ENCODE measurements at places on chromosomes 1 and 21.

DNA sequence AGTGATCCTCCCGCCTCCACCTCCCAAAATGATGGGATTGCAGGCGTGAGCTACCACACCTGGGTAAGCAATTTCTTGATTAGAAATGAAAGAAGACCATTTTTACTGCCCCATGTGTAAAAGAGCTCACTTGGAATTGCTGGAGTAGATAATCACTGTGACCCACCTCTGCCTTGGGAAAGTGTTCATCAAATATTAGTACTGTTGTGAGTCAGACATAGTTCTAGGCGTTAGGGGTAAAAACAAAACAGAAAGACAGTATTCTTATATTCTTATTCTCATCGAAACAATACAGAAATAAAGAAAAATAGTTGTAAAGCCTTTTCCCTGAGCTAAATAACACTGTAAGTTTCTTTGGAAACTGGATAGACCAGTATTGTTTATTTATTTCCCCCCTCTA lies 36.2 kb downstream of the CELF3 start:
- DNase-seq = no peak

DNA sequence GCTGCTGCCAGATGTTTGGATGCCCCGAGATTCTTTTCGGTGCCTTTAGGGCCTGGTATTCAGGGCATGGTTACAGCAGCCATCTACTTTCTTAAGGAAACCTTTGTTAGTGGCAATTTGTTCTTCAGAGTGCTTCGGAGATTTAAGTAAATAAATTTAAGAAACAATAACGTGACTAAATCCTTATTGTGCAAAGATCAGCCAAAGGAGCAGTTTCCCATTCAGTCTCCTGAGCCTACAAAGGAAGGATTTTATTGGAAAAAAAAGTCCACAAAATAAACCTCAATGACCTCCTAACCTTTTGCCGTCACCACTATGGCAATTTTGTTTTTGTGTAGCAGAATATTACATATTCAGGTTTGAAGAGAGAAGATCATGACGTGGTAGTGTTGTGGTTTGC lies 231.1 kb downstream of the PBX1 start:
- DNase-seq = no peak

DNA sequence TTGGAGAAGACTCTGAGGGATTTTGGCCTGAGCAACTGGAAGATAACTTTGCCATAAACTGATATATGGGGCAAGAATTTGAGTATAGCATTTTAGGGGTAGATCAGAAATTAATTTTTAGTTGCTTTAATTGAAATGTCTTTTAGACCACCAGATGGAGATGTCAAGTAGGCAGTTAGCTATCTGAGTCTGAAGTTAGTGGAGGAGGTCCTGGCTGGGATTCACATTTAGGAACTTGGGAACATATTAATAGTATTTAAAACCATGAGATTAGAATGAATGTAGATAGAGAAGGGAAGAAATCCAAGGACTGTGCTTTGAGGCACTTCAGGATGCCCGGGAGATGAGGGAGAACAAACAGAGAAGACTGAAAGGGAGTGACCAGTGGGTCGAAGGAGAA lies 32.6 kb downstream of the SLC44A3 start:
- DNase-seq = no peak

DNA sequence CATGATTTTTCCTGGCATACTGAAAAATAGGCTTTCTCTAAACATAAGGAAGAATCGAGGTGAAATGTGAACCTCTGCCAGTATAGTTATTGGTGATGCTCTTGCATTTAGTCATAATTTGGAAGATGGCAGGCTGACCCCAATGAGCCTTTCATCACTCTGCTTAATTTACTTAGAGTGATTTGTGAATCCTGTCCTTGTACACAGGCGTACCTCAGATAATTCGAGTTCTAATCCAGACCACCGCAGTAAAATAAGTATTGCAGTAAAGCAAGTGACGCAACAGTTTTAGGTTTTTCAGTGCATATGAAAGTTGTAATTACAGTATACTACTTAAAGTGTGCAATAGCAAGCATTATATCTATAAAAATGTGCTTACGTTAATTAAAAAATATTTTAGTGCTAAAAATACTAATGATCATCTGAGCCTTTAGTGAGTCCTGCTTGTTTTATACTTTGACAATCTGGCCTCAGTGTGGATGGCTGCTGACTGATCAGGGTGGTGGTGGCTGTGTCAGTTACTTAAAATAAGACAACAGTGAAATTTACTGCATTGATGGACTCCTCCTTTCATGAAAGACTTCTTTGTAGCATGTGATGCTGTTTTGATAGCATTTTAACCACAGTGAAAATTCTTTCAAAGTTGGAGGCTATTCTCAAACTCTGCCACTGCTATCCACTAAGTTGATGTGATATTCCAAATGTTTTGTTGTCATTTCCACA lies 1.7 kb downstream of the PKNOX1 start:
- DNase-seq = no peak

- no peak for DNase-seq
These were observed 43.7 kb downstream of the CHAF1B start for GRCh38 chr21:36428761-36429432.

GRCh38 chr1:72284348-72285073 lies 2.2 kb upstream of the NEGR1 start:
- no peak for DNase-seq

- no peak for DNase-seq
These were observed 102.0 kb downstream of the BEND5 start for GRCh38 chr1:48674641-48675040.

DNA sequence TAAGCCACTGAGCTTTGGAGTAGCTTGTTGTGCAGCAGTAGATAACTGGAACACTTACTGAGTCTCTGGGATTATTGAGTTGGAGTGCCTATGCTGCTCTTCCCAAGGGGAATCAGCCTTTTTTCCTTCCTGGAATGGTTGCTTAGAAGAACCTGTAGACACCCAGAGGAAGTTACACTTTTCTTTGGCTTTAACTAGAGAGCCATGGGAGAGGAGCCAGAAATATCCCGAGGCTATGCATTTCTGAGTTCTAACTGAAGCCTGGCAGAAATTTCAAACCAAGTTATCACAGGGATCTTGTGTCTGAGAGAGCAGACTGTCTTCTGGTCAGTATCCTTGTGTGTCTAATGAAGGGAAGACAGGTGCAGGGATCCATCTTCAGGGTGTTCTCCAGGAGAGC lies 28.3 kb downstream of the LAMC1 start:
- DNase-seq = no peak

- no peak for DNase-seq
These were observed 376.5 kb downstream of the LRRIQ3 start for GRCh38 chr1:73821520-73821919.

DNA sequence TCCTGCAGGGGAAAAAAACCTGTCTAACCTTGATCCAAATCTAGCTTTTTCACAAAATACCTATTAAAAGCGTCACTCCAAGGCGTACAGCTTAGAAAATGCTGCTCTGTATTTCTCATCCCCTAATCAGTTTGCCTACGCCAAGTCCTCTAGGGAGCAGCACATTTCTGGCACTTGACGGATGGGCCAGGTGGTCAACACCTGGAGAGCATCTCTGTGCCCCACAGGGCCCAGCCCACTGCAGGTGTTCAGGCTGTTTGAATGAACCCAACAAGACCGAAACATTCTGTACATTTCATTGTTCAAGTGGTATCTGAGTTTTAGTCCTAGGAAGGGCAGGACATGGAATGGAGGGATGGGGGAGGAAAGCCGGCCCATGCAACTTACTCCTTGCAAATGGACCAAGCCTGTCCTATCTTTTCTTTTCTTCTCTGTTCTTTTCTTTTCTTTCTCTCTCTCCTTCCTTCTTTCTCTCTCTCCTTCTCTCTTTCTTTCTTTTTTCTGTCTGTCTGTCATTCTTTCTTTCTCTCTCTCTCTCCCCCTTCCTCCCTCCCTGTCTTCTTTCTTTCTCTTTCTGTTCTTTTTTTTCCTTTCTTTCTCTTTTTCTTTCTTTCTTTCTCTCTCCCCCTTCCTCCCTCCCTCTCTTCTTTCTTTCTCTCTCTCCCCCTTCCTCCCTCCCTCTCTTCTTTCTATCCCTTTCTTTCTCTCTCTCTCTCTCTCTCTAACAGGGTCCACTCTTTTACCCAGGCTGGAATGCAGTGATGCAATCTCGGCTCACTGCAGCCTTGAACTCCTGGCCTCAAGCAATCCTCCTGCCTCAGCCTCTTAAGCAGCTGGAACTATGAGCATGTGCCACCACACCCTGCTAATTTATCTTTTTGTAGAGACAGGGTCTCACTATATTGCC lies 29.1 kb downstream of the IGFN1 start:
- DNase-seq = no peak

GRCh38 chr21:44259082-44259705 lies 2.5 kb downstream of the DNMT3L start:
- DNase-seq = no peak

GRCh38 chr1:56864430-56864829 lies 9.8 kb downstream of the C8A start:
- DNase-seq = no peak

DNA sequence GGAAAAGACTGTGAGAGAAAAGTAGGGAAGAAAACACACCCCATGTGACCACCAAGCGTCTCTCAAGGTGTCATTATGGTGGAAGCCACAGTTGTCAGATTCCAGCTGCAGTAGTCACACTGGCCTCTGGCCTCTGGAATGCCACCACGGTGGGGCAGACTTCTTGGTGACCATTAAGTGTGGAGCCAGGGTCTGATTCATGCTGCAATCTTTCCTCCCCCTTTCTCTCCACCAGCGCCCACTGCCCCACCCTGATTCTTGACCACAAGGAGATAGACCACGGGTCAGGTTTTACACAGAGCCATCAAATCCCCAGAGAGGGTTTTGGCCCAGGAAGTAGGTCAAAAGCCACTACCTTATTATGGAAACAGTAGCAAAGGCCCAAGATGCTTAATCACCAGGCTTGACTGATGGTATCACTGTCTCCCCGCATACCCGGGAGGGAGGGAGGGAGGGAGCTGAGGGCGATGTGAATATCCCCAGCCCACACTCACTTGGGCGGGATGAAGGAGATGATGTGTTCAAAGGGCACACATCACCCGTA lies 52.7 kb upstream of the GRHL3 start:
- no peak for DNase-seq

DNA sequence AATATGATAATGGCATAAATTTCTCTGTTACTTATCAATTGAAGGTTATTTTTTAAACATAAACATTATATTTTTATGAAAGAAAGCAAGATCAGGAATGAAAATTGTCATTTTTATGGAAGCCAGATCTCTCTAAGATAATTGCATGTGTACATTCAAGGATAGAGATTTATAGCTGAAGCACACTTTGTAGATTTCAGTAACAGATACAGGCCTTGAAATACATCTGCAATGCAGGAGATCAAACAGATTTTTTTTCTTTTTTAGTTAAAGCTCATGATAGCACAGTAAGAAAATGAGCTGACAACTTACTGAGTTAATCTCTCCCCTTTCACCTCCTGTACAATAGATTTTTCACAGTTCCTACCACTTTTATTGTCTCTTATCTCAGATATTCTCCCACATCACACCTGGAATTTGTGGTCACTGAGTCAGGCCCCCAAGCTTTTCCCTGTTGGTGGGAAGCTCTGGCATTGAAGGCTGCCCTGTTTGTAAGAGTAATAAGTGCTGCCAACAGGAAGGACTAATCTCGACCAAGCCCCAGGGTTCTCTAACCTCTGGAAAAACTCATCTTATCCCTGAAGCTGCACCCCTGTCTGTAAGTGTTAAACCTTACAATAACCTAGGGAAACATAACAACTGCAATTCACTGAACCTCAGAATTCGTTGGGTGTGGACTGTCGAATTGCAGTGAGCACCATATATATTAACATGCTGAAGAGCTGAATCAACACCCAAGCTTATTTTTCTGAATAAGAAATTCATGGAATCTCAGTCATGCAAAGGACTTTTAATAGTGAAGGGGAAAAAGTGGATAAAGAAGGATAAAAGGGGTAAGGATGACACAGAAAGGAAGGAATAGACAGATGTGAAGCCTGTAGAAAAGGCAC lies 599.0 kb downstream of the LMO4 start:
- no peak for DNase-seq

DNA sequence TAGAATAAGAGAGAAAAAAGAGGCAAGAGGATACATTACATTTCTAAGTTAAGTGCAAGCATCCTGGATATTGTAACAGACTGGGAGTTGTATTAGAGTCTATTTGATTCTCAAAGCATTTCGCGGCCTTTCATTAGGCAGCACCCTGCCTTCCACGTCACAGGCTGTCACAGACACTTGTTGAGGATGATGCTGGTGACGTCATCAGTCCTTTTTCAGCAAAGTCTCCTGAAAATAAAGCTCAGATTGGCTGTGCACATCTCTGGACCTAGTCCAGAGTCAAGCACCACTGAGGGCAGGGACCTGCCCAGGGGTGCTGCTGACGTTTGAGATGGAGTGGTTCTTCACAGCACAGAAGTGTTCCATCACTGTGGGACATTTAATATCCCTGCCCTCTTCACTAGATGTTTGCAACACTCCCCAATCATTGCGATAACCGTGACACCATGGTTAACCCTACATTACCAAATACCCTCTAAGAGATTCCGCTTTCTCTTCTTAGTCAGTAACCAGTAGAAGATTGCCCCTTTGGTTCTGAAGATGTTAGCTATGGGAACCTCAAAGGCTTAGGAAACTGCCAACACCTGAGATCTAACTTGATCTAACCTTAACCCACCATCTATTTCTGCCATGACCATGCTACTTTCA lies 72.7 kb upstream of the F3 start:
- no peak for DNase-seq

GRCh38 chr1:228860911-228861831 lies 125.9 kb downstream of the RHOU start:
- DNase-seq = no peak

GRCh38 chr21:37356706-37357105 lies 9.9 kb upstream of the DYRK1A start:
- DNase-seq = no peak

GRCh38 chr1:168042362-168042761 lies 94.4 kb downstream of the GPR161 start:
- no peak for DNase-seq

DNA sequence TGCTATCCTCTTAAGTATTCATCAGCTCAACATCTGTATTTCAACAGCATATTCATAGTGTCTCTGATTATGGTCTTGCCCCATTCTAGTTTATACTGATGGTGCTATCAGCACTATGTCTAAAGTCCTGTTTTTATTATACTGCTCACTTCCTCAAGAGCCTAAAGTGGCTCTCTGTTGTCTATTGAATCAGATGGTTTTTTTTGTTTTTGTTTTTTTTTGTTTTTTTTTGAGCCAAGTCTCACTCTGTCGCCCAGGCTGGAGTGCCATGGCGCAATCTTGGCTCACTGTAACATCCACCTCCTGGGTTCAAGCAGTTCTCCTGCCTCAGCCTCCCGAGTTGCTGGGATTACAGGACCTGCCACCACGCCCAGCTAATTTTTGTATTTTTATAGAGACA lies 6.1 kb downstream of the STX12 start:
- DNase-seq = no peak

GRCh38 chr1:53614231-53615021 lies 124.5 kb downstream of the GLIS1 start:
- DNase-seq = no peak

All from activated T-helper 9 cell treated with anti-CD3 and anti-CD28 coated beads, Interleukin-2, amount 50 U/mL, for 16 hours (primary cell).